Endodermal cell (in vitro differentiated cells): ENCODE measurements at places on chromosomes 5 and 9. TPM values are rescaled to one million over a fixed set of nuclear protein-coding genes. Genes with fewer than 3 reads are reported as not detected.
A peak's percentile ranks its signal among the peaks of the same experiment; 100 is the strongest.

- no peak for DNase-seq
Observed at GRCh38 chr5:97042996-97043395, 99.4 kb downstream of the LIX1 start.

DNA sequence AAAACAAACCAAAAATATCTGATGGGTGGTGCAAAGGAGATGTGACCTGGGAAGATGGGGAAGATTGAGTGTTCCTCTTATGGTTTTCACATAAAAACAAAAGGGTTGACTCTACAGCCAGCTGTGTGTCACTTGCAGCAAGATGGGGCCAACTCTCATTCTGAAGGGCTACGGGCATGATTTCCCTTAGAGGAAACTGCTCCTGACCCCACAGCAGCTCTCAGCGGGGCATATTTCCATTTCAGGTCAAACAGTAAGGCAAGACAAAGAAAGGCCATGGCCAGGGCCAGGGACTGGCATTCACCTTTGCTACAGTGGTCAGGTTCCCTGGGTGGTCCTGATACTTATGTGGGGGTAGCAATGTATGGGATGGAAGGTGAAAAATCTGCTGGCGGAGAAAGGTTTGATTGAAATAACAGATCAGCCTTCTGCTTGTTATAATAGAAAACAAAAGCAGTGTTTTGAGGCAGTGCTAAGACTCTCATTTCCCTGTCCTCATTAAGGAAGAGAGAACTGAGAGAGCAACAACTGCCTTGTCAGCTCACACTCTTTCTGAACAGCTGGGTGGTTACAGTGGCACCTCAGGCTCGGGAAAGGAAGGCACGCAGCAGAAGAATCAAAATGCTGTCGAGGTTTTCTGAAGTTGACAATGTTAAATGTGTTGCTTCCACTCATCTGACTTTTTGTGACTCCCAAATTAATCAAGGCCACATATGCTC is 120.7 kb upstream of the PCA3 start:
- DNase-seq = peak; percentile 57

- no peak for DNase-seq
Observed at GRCh38 chr5:57937501-57938173, 455.0 kb upstream of the ACTBL2 start.

DNA sequence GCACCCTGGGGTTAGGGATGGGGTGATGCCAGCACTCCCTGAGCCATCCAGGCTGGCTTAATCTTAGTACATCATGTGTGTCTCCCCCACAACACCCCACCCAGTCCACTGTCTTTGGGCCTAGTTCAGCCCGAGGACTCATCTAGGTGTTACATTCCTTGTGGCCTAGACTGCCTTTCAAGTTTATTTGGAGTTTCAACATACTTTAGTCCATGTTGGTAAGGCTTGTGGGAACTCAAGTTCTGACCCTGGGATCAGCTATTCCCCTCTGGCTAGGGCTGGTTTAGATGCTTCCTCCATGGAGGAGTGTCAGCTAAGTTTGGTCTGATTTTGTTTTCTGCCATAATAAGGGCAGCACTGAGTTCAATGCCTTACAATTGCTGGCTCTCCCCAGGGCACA is 302.4 kb downstream of the SMARCA2 start:
- no peak for DNase-seq

- no peak for DNase-seq
Observed at GRCh38 chr5:154544646-154545045, 66.6 kb upstream of the HAND1 start.

DNA sequence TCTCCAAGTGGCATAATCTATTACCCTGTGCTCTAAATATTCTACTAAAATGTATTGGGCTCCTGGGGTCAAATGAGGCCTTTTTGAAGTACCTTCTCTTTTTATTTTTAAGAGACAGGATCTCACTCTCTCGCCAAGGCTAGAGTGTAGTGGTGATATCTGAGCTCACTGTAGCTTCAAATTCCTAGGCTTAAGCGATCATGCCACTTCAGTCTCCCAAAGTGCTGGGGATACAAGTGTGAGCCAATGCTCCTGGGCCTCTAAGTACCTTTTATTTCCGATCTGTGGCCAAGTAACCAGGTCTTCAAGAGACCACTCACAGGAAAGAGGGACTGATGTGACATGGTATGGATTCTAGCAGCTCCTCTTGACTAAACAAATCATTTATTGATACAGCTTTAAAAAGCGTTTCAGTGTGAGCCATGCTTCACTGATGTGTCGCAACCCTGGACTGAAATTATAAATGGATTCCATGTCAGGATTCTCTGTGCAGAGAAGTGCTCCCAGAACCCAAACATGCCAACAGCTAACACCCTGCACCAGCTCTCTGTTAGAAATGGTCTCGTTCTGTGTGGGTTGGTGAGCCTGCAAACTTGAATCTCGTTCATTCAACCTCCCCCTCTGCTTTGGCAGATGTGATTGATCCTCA is 477.8 kb downstream of the HINT1 start:
- DNase-seq = no peak

GRCh38 chr9:37549527-37549926 is 26.7 kb downstream of the FBXO10 start:
- DNase-seq = no peak

DNA sequence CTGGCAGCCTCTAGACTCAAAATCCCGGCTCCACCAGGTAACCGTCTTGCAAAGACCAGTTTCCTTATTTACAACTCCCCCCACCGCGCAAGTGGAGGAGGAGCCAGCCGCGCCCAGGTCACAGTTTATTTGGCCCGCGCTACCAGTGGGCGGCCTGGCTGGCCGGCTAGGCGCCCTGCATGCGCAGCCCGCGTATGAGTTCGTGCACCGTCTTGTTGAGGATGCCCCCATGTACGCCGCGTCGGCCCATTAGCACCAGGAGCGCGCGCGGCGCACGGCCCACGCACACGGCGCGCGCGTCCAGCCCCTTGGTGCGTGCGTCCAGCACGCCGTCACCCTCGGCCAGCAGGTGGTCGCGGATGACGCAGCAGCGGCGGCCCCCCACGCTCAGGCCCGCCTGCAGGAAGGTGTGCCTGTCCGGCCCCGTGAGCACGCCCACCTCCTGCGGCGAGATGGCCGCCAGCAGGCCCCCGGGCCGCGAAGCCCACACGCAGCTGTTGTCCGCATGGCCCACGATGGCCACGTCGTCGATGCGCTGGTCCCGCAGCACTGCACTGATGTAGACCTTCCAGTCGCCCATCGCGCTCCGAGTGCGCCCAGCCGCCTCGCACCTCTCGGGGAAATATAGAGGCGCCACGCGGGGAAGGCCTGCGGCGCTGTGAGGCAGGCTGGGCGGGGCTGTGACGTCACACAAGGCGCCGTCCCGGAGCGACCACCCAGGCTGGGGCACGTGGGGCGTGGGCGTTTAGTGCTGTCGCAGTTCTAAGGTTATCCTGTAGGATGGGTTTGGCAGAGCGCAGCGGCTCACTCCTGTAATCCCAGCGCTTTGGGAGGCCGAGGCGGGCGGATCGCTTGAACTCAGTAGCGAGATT is at the start of gene PFN3:
Gene PFN3 (minus strand): TSS at position 665 of the 872 bp plus-strand sequence. CDS start 85 bp downstream, at position 580.
- DNase-seq = no peak

DNA sequence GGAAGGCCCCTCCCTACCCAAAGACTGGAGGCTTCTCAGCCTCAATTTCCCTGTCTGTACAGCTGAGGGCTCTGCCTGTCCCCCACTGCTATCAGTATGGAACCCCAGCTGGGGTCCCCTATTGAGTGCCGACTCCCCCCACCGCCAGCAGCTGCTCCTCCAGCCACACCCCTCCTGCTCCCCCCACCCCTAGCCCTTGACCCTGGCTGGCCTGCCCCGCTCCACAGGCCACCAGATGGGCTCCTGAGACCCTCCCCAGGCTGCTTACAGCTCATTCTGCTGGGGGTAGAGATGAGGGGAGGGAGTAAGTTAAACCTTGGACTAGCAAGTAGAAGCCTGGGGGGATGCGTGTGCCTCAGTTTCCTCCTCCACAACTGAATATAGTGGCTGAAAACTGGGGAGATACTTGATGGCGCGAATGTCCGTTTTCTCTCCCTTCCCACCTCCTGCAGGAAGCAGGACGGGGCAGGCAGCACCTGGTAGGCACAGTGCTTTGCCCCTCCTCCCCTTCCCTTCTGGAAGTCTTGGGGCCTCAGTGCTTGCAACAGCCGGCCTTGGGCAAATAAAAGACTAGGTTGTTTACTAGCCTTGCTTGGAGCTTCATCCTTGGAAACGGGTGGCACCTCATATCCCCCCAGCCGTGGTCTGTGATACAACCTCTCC is 19.1 kb downstream of the URM1 start:
- no peak for DNase-seq

GRCh38 chr5:145393426-145393825 is 441.7 kb downstream of the PRELID2 start:
- no peak for DNase-seq

Gene GRIN3A
- total RNA-seq = 0.07 TPM in 1 of 2 replicates, not detected in the other

GRCh38 chr5:21424907-21425306 is 1428.2 kb downstream of the CDH12 start:
- no peak for DNase-seq

- no peak for DNase-seq
Observed at GRCh38 chr5:94028001-94028400, 286.6 kb upstream of the POU5F2 start.

GRCh38 chr9:14205463-14205862 is 108.5 kb downstream of the NFIB start:
- DNase-seq = no peak

GRCh38 chr5:54991416-54991815 is 6.0 kb upstream of the ESM1 start:
- DNase-seq = no peak

- no peak for DNase-seq
Observed at GRCh38 chr5:127834094-127834531, 130.9 kb downstream of the CCDC192 start.

DNA sequence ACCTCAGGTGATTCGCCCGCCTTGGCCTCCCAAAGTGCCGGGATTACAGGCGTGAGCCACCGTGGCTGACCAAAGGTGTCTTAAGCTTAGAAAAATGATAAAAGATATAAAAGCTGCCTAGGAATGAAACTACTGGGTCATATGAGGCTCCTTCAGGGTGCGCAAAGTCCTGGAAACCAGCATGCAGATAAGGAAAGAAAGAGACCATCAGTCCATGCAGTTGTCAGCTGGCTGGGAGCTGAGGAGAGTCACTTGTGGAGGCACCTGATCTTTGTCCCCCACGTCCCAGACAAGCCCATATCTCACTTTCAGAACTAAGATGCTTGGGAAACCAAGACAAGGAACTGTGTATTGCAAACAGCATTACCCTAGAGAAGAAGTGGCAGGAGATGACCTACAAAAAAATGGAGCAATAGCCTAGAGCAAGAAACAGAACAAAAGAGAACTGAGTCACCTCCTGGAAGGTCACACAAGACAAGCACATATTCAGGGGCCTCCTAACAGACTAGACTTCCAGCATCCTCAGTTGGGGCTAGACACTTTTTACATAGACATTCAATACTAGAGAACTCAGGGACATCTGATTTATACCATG is 2.8 kb upstream of the CCDC125 start:
- no peak for DNase-seq

DNA sequence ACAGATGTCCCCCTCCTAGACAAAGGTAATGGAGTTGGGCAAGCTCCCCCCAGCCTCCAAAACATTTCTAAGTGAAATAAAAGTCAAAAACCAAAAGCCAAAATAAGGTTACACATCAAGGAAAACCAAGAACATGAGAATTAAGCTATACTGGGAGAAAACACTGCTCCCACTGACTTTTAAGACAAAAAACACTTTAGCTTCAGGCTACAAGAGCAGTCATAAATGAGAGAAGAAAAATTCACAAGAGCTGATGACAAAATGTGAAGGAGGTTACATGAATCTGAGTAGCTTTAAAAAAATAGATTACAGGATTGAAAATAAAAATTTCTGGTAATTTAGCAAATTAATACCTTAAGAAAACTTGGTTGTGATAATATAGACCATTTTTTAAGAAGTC is 1370.3 kb upstream of the CDH9 start:
- no peak for DNase-seq

GRCh38 chr5:41841325-41841724 is 28.9 kb downstream of the OXCT1 start:
- no peak for DNase-seq

- no peak for DNase-seq
Observed at GRCh38 chr5:149674686-149675085, 55.4 kb upstream of the PPARGC1B start.

Gene SUSD1
- 10.1 and 10.4 TPM in 2 replicates for total RNA-seq

Gene FOXD4L4
- total RNA-seq = 0.19 to 0.35 TPM (median 0.31 TPM) in 3 replicates

Gene APBA1
- total RNA-seq = 0.38 to 0.51 TPM (median 0.38 TPM) in 3 replicates

Gene PCDHAC2
- total RNA-seq = 0.27 to 1.5 TPM (median 0.49 TPM) in 3 replicates

DNA sequence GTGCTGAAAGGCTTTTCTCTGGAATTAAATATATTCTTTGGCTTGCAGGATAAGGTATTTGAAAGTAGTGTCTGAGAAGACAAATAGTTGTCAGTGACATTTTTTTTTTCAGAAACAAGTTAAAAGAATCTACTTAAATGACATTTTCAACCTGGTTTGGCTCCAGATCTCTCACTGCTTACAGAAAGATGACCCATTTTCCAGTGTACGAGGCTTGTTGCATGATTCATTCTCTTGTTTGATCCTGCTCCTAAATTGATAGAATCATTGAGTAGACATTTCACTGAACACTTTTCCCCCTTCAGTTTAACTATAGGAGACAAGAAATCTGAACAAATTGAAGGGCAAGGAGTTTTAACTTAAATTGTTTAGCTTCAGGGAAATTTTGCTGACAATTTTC is 546.1 kb downstream of the ZNF608 start:
- no peak for DNase-seq

DNA sequence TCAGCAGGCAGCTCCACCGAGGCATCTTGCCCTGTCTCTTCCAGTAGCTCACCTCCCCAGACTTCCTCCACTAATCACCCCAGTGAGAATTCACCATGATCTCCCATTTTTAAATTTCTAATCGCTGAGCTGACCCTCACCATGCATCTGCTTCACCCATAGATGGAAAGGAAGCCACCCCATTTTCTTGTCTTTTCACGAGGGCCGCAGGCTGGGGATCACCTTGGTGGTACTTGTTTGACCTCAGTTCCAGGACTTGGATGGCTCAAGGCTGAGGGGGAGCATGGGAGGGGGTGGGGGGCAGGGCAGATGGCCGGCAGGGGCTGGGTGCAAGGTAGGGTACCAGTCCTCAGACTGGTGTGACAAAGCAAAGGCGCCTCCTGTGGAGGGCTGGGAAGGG is 3.6 kb downstream of the PROP1 start:
- DNase-seq = no peak

- no peak for DNase-seq
Observed at GRCh38 chr5:59484618-59485017, 408.9 kb downstream of the PDE4D start.

DNA sequence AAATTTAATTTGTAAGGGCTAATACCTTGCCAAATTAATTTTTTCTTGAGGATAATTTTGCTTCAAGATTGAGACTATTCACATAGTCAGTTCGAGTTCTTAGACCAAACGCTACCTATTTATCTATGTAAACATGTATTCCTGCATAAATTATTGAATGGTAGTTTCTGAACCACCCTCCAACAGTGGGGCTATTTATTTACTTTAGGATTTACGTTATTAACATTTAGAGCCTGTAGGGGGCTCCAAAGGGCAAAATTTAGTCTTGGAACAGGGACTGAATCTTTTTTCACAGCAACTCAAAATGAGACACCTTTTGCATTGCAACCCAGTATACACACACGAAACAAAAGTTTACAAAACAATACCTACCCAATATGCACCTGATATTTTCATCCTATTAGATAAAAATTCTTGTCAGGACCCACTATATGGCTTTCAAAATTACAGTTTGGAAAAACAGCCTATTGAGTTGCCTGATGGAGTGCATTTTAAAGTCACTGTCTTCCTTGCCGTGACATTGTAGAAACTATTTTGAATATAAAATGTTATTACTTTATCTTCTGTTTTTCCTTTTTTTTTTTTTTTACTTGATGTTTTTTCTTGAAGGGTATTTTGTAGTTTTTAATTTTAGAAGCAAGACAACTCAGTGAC is 47.1 kb upstream of the POU4F3 start:
- DNase-seq = no peak

GRCh38 chr9:70602321-70603019 is 188.0 kb upstream of the KLF9 start:
- peak; percentile 83 for DNase-seq

Gene ARHGEF39
- 21.4 and 22.1 TPM in 2 replicates for total RNA-seq
